Fibroblast of villous mesenchyme (primary cell): ENCODE measurements at places on chromosomes 4 and X. TPM values are rescaled to one million over a fixed set of nuclear protein-coding genes. Genes with fewer than 3 reads are reported as not detected.

GRCh38 chrX:111375747-111376146 lies 36.2 kb downstream of the DCX start:
- peak; percentile 8 for DNase-seq

- no peak for DNase-seq
These were observed 216.4 kb upstream of the TET2 start for GRCh38 chr4:104930298-104930697.

- DNase-seq = no peak
These were observed 223.6 kb downstream of the RAPGEF2 start for GRCh38 chr4:159326480-159326879.

- DNase-seq = no peak
These were observed 32.4 kb downstream of the IGFBP7 start for GRCh38 chr4:57077550-57078343.

DNA sequence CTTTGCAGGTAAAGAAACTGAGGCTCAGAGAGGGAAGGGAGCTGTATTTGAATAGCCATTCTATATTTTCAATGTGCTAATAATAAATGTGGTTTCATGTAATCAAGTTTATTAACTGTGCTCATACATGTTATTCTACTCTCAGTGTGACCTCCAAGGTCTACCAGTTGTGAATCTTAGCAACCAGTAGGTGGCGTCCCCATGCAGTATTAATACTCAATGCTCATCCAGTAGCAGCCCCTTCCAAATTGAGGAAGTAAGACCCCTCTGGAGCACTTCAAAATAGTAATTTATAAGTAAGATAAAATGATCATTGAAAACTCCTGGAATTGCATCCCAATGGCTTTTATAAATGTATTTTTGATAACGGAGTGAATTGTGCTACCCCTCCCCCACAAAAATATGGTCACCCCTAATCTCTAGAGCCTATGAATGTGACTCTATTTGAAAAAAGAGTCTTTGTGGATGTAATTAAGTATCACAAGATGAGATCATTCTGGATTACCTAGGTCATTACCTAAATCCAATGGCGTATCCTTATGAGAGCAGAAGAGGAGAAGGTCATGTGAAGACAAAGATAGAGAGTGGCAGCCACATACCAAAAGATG lies 20.4 kb upstream of the SEPSECS start:
- peak; percentile 59 for DNase-seq

GRCh38 chr4:45036677-45037076 lies 310.3 kb upstream of the GNPDA2 start:
- DNase-seq = no peak

GRCh38 chr4:90715242-90715641 lies 588.0 kb downstream of the CCSER1 start:
- DNase-seq = no peak

- DNase-seq = no peak
These were observed 37.9 kb downstream of the RAB40AL start for GRCh38 chrX:102975016-102975415.

DNA sequence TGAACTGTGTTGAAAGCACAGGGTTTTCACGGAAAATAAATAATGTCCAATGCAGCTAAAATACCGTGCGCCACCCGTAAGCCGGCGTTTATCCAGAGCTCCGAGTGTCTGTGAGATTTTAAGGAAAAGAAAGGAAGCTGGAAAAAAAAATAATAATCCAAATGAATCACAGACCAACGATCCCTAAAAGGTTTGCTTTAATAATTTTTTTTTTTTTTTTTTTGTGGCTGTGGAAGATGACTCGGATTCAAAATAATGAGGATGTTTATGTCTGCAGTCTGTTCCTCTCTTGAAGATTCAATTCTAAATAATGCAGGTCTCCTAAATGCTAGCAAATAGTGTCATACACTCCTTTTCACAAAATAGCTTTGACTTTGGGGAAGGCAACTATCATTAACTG lies 84.6 kb upstream of the PPP2R3B start:
- DNase-seq = no peak

CT45A5 gene
- not detected in 2 replicates for total RNA-seq

SLBP gene
- 63.0 and 69.6 TPM in 2 replicates for total RNA-seq
